Spleen (tissue), 13 donors: ENCODE measurements at places on chromosomes 1 and 21.
A peak's percentile ranks its signal among the peaks of the same experiment; 100 is the strongest.

GRCh38 chr1:173223031-173223380, 15.9 kb upstream of the TNFSF4 start:
- no peak for DNase-seq

- no peak for DNase-seq
Measured at GRCh38 chr1:219639876-219640577, 27.1 kb upstream of the ZC3H11B start.

- no peak for DNase-seq
Measured at GRCh38 chr1:22792396-22793160, 81.9 kb downstream of the EPHB2 start.

DNA sequence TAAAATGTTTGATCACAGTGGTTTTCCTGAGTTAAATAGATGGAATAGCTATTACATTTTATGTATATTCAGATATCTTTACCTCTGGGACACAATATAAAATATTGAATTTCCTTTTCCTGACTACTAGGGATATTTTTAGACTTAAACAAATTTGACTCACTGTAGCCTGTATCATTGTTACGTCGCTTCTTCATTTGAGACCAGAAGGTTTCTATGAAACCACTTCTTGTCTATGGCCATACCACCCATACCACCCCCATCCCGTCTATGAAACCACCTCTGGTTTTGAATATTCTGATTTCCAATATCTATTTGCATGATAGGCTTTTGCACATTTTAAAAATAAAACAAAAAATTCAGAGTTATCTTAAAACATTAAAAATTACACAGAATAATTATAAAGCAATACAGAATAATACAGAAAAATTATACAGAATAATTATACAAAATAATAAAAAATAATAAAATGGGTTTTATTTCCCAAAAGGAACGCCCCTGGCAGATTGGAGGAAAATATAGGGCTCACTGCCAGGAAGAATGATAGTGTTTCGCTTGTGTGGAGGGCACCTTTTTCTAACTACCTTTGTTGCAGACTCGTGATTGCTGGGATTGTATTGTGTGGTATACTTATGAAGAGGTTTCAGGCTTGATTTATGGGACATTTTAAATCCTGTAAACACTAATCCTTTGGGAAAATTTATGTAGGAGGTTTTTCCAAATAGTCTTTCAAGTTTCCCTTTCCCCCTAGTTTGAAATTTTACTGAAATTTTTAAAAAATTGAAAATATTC, 4.7 kb downstream of the SPEN start:
- DNase-seq, result no peak

DNA sequence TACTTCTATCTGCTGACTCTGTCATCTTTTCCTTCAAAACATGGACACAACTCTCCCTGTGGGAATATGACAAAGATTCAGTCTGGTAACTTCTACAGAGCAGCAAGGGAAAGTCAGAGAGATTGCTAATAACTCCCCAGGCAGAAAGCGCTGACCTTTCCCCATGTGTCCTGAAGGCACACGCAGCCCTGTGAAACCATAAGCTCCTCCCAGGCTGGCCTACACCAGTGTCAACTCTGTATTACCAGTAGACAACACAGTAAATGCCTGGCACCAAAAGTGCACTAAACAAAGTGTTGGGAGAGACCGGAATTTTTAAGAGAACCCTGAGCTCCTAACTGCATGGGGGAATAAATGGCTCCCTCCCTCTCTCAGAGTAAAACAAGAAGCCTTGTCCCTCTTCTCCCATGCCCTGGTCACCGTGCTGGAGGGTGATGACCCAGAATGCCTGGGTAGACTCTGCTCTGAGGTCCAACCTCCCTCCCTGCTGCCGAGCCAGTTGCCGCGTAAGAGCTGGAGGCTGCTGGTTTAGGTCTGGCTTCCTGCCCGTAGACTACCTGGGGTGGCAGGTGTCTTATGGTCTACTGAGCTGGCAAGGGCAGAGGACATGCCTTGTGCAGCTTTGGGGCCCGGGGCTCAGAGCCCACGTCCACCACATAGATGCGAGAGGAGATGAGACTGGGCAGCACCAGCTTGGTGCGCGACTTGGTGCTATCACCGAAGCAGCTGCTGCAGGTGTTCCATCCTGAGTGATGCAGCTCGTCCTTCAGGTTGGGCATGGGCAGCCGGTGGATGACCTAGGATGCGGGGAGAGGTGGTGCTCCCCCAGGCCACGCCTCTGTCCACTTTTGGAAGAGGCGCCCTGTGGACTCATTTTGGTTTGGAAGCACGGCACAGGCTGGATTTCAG, 3.9 kb downstream of the SELENBP1 start:
- peak; percentile 58 for DNase-seq

DNA sequence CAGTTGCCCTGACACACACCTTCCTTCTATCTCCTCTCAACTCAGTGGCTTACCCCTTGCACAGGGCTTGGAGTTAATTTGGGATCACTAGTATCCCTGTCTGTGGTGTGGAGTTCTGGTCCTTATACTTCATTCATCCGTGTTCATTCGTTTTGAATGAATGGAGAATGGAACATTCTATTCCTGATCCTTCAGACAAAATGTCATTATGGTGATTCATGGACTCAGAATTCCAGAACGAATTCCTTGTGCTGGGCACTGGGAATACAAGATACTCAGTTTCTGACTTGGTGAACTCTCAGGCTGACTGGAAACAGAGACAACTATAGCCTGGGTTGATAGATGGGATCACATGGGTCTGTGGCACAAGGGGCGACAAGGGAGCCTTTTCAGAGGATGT, 49.9 kb upstream of the TRABD2B start:
- DNase-seq, result no peak

DNA sequence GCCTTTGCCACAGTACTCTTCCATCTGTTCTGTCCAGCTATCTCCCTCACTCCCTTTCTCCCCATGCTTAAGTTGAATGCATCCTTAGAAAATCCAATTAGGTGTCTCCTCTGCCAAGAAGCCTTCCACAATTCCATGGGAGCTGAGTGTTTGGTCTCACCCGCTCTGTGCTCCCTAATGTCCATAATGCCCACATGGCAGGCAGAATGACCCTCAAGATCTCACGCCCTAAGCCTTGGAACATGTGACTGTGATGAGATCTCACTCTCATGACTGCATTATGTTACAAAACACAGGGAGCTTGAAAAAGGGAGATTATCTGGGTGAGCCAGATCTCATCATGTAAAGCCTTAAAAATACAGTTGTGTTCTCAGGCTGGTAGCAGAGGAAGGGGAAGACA, 229.4 kb downstream of the OMA1 start:
- DNase-seq, result no peak

- no peak for DNase-seq
Measured at GRCh38 chr1:27536767-27537166, 46.8 kb upstream of the WASF2 start.

DNA sequence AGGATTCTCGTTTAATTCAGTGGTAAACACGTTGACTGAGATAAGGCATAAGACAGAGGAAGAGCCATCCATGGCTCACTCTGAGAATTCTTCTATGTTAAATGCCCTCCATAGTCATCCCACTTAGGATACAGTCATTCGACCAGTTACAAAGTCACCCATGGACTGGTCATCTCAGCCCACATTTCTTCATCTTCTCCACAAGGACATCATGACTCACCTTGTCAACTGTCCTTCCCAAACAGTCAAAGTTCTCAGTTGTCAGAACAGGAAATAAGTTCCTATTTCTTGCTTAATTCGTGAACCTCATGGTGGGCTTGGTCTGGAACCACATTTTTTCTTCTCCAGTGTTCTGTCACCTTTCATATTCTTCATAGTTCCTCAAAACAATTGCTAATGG, 133.2 kb downstream of the TGFB2 start:
- DNase-seq, result no peak

DNA sequence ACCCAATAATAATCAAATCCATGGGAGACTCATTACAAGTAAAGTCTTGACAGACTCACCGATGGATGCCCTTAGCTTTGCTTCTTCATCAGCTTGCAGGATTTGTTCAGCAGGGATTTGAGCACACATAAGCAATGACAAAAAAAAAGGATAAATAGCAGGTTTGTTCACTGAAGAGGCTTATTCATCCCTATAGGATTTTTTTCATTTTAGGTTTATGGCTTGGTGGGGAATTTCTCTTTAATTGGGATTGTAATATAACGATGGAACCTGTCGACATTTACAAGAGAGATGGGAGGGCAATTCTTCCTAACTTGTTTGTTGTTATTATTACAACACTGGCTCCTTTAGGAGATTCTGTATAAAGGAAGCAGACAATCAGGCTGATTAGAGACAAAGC, 649.1 kb upstream of the PLXNA2 start:
- DNase-seq, result no peak

- peak; percentile 33 for DNase-seq
Measured at GRCh38 chr1:22825486-22826189, 115.0 kb downstream of the EPHB2 start.

- DNase-seq, result no peak
Measured at GRCh38 chr1:226549937-226550671, 1.5 kb downstream of the STUM start.

GRCh38 chr1:232845406-232845955, 40.3 kb downstream of the MAP10 start:
- no peak for DNase-seq

GRCh38 chr1:75539230-75540116, 71.4 kb downstream of the SLC44A5 start:
- DNase-seq, result no peak

- no peak for DNase-seq
Measured at GRCh38 chr1:54475946-54476516, 69.8 kb upstream of the SSBP3 start.

GRCh38 chr1:61887076-61887867, 145.0 kb downstream of the PATJ start:
- no peak for DNase-seq

- no peak for DNase-seq
Measured at GRCh38 chr1:111908011-111908621, 81.4 kb downstream of the KCND3 start.

DNA sequence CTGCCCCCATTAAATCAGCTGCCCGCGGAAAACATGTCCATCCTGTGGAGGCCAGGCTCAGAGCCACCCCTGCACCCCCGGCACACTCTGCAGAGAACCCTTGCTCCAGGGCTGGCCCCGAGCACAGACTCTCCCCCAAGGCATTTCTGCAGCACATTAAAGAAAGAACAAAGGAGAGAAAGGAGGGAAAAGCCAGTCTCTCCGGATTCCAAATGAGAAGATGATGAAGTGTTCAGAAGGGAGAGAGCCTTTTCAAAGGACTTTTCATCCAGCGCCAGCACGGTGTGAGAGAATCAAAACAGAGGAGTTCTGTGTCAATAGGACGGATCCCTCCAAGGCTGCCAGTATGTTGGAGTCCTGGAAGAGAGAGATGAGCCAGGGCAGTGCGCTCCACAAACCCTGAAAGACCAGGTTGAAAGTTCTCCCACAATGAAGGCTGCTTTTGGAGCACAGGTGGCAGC, 498.3 kb downstream of the NPHP4 start:
- DNase-seq, result peak; percentile 33

DNA sequence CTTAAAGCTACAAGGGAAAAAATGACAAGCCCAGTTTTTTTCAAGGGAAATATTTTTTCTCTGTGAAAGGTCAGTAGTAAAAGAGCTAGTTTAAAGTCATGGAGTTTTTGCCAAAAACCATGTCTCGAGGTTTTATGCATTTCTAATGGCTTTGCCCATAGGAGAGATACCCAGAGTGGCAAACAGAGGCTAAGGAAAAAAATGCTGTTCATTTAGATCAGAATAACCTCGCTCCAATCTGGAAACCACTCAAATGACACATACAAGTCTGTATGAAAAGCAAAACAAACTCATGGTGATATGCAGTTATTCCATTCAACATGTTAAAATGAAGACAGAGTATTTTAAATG, 36.9 kb upstream of the EDEM3 start:
- DNase-seq, result no peak

DNA sequence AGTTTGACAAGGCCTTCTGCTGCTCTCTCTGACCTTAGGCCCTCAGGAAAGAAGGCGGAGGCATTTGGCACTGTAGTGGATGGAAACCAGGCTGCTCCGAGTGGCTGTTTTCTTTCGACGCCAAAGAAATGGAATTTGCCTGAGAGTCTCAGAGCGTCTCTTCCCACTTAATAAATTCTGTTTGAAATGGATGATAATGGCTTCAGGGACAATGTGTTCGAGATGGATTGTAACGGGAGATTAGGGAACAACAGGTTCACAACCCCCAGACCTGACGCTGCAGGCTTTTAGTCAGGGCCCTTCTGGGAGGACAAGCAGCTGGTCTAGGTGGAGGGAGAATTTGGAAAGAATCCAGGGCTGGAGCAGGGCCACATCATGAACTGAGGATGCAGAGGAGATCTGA, 58.6 kb downstream of the TLR5 start:
- DNase-seq, result no peak

DNA sequence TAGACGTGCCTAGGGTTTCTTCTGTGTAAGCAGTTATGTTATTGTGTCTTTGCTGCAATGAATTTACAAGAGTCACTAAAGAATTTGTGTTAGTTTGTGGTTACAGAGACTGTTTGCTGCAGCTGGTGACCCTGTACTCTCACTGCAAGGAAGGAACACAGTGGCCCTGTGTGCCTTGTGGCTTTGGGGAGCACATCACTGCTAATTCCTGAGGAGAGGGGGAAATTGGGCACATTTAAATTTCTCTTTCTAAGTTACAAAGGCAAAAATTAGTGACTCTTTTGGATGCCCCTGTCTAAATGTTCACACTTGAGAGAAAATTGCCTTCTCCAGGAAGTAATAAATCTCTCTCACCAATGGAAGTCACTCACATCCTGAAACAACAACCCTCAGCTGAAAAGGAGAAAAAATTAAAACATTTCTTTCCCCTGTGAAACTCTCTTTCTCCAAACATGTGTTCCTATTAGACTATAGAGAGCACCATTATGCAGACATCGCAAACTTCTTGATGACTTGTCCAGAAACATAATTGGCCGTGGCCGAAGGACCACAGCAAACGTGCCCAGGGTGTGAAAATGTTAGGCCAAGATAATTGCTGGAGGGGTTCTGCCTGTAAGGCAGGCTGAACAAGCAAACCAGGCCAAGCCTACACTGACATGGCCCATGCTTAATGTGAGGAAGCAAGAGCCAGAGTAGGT, 32.3 kb upstream of the SPAG17 start:
- no peak for DNase-seq

- DNase-seq, result no peak
Measured at GRCh38 chr1:47774986-47775834, 222.0 kb downstream of the TRABD2B start.

- no peak for DNase-seq
Measured at GRCh38 chr1:204398197-204399125, 13.2 kb downstream of the PPP1R15B start.
